Stimulated activated CD4-positive, alpha-beta T cell treated with anti-CD3 and anti-CD28 coated beads, Interleukin-1b, Interleukin-23, amount 100 ng/mL, for 1 hour (primary cell): ENCODE measurements at places on chromosomes 11 and 22.

DNA sequence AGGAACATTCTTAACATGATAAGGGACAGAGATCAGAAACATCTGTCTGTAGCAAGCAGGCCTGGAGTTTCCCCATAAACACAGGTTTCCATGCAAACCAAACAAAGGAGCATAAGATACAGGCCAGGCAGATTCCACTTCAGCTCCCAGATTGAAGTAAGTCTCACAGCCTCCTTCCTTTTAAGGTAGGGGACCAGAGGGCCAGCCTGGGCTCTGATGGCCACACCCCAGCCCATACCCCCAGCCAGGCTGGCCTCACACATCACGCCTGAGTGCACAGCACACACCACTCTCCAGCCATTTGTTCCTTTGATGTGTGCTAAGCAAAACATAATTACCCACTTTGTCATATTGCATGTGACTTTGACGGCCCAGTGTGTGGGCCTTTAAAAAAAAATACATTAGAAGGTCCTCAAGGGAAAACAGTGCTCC lies 518.7 kb downstream of the NTM start:
- DNase-seq = no peak

DNA sequence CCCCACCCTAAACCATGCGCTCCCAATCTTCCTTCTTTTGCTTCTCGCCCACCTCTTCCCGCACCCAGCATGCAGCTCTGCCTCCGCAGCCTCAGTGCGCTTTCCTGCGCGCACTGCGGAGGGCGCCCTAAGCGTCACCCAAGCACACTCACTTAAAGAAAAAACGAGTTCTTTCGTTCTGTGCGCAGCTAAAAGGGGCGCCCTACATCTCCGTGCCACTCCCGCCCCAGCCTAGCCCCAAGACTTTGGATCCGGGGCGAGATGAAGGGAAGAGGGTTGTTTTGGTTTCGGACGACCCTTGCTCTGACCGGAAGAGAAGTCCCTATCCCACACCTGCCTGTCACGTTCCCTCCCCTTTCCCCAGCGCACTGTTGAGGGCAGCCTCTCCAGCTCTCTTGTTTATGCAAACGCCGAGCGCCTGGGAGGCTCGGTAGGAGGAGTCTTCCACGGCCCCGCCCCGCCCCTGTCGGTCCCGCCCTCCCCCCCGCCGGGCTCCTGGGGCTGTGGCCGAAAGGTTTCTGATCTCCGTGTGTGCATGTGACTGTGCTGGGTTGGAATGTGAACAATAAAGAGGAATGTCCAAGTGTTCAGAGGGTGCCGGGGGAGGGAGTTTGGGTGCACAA lies 5.3 kb downstream of the VSIG2 start:
- peak; percentile 65 for DNase-seq

- no peak for DNase-seq
Observed at GRCh38 chr22:35938226-35938625, 90.4 kb downstream of the RBFOX2 start.

- no peak for DNase-seq
Observed at GRCh38 chr11:13672576-13673210, 4.2 kb downstream of the FAR1 start.

DNA sequence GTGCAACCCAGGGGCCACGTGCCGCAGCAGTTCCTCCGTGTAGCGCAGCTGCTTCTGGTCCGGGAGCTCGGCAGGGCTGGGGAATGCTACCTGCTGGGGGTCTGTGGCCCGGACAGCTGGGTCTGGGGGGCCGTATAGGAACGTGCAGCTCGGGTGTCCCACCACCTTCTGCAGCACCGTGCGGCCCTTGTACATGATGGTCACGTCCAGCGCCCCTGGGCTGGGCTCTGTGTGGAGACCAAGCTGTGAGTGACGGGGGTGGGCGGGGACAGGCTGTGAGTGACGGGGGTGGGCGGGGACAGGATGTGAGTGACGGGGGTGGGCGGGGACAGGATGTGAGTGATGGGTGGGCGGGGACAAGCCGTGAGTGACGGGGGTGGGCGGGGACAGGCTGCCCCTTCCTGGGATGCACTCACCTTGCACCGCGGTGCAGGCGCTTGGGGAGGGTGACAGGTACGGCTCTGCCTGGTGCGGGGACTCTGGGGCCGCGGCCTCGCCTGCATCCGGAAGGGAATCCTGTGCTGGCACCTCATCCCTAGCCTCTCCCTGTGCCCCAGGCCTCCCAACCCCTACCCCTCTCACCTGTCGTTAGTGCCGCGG lies 2.3 kb downstream of the IRF7 start:
- DNase-seq = peak; percentile 70

DNA sequence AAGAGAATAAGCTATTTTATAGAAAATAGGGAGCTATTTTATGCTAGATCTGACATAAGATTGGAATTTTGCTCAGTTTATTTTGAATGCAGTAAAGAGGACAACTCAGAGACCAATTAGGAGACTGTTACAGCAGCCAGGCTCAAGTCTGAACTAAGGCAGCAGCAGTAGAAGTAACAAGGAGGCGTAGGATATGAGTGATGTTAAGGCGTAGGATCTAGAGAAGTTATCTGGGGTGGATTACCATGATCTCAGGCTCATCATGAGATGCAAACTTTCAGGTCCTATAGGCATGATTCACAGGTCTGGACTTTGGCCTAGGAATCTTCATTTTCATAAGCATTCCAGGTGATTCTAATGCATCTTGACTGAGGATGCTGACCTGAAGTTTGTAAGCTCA lies 108.9 kb upstream of the BLID start:
- DNase-seq = no peak

DNA sequence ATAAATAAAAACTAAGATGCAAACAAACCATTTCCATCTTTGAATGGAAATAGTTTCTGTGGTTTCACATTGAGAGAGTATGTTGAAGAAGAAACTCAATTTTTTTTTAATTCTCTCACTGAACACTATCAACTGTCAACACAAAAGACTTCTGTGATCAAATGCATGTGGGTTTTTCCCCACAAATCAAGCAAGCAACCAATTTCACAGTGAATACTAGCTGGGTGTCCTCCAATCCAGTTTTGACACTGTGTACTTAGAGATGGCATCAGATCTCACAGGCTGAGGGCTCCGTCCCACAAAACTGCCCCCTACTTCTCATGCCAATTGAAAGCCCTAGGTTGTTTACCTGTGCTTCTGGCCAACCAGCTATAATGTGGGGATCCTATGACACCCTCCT lies 34.5 kb downstream of the CTSC start:
- DNase-seq = no peak

- no peak for DNase-seq
Observed at GRCh38 chr22:45742866-45743450, 71.3 kb downstream of the ATXN10 start.

- peak; percentile 7 for DNase-seq
Observed at GRCh38 chr11:19311308-19312030, 70.7 kb upstream of the E2F8 start.

DNA sequence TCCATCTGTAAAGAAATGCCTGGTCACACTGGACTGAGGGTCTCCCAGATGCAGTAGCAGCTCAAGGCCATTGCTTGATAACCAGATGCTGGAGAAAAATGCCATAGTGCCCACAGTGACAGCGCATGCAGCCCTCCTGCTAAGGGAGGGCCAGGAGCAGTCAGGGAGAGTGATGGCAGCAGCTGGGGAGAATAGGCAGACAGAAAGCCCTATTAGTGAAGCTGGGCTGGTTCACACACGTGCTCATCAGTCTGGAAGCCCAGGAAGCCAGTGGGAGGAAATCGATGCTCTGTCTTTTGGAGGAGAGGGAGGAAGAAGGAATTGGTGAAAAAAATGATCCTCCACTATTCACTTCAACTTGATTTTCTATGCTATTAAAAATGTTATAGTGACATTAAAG lies 82.9 kb downstream of the OSBP2 start:
- DNase-seq = no peak

DNA sequence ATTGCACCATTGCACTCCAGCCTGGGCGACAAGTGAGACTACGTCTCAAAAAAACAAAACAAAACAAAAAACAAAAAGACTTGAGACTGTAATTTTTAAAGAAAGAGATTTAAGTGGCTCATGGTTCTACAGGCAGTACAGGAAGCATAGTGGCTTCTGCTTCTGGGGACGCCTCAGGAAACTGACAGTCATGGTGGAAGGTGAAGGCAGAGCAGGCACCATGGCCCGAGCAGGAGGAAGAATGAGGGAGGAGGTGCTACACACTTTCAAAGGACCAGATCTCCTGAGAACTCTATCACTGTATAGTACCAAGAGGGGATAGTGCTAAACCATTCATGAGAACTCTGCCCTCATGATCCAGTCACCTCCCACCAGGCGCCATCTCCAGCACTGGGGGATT lies 52.0 kb downstream of the CBL start:
- DNase-seq = no peak

- DNase-seq = no peak
Observed at GRCh38 chr22:17772249-17772957, 1.9 kb downstream of the BID start.
